Esophagus muscularis mucosa (tissue), 4 donors: ENCODE measurements at places on chromosomes 12 and 14. TPM values are rescaled to one million over a fixed set of nuclear protein-coding genes. Genes with fewer than 3 reads are reported as not detected.
A peak's percentile ranks its signal among the peaks of the same experiment; 100 is the strongest.

The TTC7B gene
- total RNA-seq, result 148 TPM

The COX8C gene
- total RNA-seq, result not detected

The PRIMA1 gene
- total RNA-seq, result 23.7 TPM

The PCED1B gene
- total RNA-seq, result 0.92 TPM

The BCL11B gene
- total RNA-seq, result 0.42 TPM

The SERPINA6 gene
- not detected for total RNA-seq

The LRFN5 gene
- total RNA-seq, result 4.6 TPM

The SERPINA10 gene
- total RNA-seq, result not detected

The CLEC12A gene
- total RNA-seq, result 0.26 TPM

DNA sequence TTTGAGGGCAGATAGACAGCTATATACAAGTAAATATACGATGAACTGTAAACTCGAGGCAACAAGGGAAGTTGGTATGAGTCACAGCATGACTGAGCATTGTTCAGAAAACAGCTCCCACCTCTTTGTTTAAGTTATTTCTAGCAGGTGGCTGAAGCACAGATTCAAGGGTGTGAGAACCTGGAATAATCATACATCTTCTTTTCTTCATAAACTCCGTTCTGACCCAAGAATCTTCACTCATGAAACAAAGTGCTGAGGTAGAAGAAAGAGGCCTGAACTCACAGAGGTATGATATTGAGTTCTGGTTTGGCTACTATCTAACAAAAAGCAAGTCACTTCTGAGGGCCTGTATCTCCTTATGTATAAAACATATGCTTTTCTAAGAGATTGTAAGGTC lies 364.1 kb upstream of the KITLG start:
- no peaks in the 10 kb centered on the region for H3K27me3 ChIP-seq
- peaks cover 23% of the 10 kb centered on the region for H3K4me1 ChIP-seq
- no peak overlapping the region for H3K4me3 ChIP-seq
- H3K27ac ChIP-seq, result no peak overlapping the region
- no peaks in the 10 kb centered on the region for H3K36me3 ChIP-seq

DNA sequence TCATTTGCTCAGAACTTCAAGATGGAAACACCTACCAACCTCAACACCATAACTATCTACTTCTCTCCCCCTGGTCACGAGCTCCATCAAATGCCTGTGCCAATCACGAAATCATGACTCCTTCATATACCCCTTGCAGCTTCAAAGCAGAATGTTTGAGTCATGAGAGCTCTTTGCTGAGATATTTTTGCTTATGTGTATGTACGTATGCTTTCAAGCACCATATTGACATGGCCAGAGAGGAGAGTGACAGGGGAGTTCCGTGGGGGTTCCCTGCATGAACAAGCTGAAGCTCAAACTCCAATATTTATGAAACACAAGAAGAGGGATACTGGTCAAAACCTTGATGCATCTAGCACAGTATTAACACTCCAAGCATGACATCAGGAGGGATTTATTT lies 374.4 kb downstream of the DPF3 start:
- DNase-seq, result no peak
- H3K4me3 ChIP-seq, result no peak overlapping the region
- H3K4me1 ChIP-seq, result peaks cover 9% of the 10 kb centered on the region
- no peaks in the 10 kb centered on the region for H3K27me3 ChIP-seq
- H3K27ac ChIP-seq, result no peak overlapping the region

- H3K4me3 ChIP-seq, result no peak overlapping the region
- no peaks in the 10 kb centered on the region for H3K4me1 ChIP-seq
- H3K27me3 ChIP-seq, result no peaks in the 10 kb centered on the region
- H3K36me3 ChIP-seq, result no peaks in the 10 kb centered on the region
Observed at GRCh38 chr14:51185180-51185579, 54.9 kb upstream of the TMX1 start.

DNA sequence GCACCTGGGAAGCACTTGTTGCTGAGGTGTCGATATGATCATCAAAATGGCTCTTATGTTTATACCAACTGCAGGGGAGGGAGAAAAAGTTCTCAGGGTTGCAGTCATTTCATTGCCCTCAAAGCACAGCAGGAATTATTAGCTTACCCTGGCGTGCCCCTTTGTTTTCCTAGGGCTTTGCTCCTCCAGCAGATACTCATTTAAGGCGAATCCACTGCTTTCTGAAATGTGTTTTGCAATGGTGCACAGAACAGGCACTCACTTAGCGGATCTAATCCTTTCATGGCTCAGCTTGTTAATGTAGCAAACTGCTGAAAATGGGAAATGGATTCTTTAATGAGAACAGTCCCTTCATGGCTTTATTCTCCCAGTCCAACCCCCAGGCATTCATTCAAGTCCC lies 76.7 kb downstream of the NKX2-1 start:
- no peaks in the 10 kb centered on the region for H3K36me3 ChIP-seq
- no peak overlapping the region for H3K27ac ChIP-seq
- no peaks in the 10 kb centered on the region for H3K27me3 ChIP-seq

DNA sequence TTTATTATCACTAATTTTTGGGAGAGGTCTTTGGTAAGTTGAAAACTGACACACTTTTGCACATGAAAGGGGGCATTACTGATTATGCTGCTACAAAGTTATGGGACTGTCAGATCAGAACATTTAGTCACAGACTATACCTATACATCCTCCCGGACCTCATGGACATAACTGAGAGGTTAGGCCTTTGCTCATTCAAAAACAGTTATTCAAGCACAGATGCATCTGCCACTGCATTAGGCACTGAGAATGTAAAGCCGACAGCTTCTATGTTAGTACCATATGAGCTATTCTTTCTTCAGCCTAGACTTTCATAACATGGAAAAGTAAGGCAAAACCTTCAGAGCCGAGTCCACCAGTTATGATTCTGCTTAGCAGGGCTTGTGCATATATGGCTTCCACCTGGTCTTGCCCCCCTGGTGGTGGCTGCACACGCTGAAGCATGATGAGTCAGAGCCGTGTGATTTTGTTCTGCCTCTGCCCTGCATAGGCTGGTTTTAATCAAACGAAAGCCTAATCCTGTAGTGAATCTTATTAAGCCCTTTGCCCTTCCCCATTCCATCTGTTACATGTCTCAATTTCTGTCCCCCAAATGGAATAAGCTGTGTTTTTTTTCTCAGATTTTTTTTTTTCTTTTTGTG lies 21.8 kb upstream of the RNU6-8 start:
- peak overlapping the region; percentile 36 for H3K27ac ChIP-seq
- H3K36me3 ChIP-seq, result no peaks in the 10 kb centered on the region
- H3K4me1 ChIP-seq, result peaks cover 7% of the 10 kb centered on the region
- H3K4me3 ChIP-seq, result no peak overlapping the region
- no peaks in the 10 kb centered on the region for H3K27me3 ChIP-seq
- DNase-seq, result no peak

GRCh38 chr14:95522556-95522955 lies 6.1 kb upstream of the SYNE3 start:
- H3K36me3 ChIP-seq, result no peaks in the 10 kb centered on the region
- H3K4me1 ChIP-seq, result peaks cover 57% of the 10 kb centered on the region
- no peak overlapping the region for H3K27ac ChIP-seq
- H3K27me3 ChIP-seq, result no peaks in the 10 kb centered on the region
- DNase-seq, result no peak

GRCh38 chr14:52583544-52583943 lies 30.9 kb downstream of the GPR137C start:
- no peaks in the 10 kb centered on the region for H3K27me3 ChIP-seq
- H3K4me1 ChIP-seq, result no peaks in the 10 kb centered on the region
- H3K4me3 ChIP-seq, result no peak overlapping the region
- no peak for DNase-seq

DNA sequence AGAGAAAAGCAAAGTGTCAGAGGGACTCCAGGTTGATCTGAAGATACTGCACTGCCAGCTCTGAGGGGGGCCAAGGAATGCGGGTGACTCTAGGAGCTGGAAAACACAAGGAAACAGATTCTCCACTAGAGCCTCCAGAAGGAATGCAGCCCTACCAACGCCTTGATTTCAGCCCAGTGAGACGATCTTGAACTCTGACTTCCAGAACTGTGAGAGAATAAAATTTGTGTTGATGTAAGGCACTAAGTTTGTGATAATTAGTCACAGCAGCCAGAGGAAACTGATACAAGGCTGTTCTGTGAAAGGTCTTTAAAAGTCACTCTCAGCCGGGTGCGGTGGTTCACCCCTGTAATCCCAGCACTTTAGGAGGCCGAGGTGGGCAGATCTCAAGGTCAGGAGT lies 34.2 kb downstream of the CKAP4 start:
- no peaks in the 10 kb centered on the region for H3K27me3 ChIP-seq
- no peak overlapping the region for H3K27ac ChIP-seq
- no peaks in the 10 kb centered on the region for H3K4me1 ChIP-seq

- no peaks in the 10 kb centered on the region for H3K4me1 ChIP-seq
- no peak for DNase-seq
- no peak overlapping the region for H3K27ac ChIP-seq
Observed at GRCh38 chr12:88854260-88854659, 274.0 kb upstream of the KITLG start.

DNA sequence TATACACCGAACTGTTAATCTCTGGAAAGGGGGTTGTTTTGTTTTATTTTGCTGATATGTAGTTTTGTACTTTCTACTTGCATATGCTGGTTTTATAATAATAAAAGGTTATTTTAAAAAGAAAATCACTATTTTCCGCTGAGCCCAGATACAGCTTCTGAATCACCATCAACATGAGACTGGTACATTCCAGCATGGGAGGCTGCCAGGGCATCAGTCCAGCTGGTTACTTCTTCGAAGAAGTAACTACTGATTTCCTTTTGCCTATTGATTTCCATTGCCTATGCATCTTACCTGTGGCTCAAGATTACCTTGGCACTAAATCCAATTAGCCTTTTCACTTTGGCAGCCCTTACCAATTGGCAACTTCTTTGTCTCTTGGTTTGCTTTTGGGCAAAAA lies 11.7 kb upstream of the OSBPL8 start:
- no peak overlapping the region for H3K27ac ChIP-seq
- H3K27me3 ChIP-seq, result no peaks in the 10 kb centered on the region
- H3K4me1 ChIP-seq, result no peaks in the 10 kb centered on the region
- no peak overlapping the region for H3K4me3 ChIP-seq
- DNase-seq, result no peak
- H3K36me3 ChIP-seq, result no peaks in the 10 kb centered on the region

GRCh38 chr12:7638760-7639555 lies 26.8 kb downstream of the APOBEC1 start:
- peak overlapping the region; percentile 42 for H3K4me3 ChIP-seq
- H3K36me3 ChIP-seq, result no peaks in the 10 kb centered on the region
- H3K27me3 ChIP-seq, result no peaks in the 10 kb centered on the region

GRCh38 chr12:108629824-108630476 lies 3.7 kb downstream of the SELPLG start:
- no peaks in the 10 kb centered on the region for H3K27me3 ChIP-seq
- no peak overlapping the region for H3K4me3 ChIP-seq
- no peaks in the 10 kb centered on the region for H3K36me3 ChIP-seq
- DNase-seq, result no peak
- peaks cover 25% of the 10 kb centered on the region for H3K4me1 ChIP-seq

DNA sequence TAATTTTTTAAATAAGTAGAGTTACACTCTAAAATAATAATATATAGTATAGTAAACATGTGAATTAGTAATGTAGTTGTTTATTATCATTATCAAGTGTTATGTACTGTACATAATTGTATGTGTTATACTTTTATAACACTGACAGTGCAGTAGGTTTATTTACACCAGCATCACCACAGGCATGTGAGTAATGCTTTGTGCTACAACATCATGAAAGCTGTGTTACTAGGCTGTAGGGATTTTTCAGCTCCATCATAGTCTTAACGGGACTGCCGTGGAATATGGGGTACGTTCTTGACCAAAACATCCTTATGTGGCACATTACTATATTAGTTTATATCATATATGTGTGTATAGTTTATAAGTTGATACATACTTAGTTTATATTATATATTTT lies 8.6 kb downstream of the FNTB start:
- no peaks in the 10 kb centered on the region for H3K36me3 ChIP-seq
- H3K4me3 ChIP-seq, result no peak overlapping the region
- H3K27me3 ChIP-seq, result no peaks in the 10 kb centered on the region
- DNase-seq, result no peak
- peaks cover 14% of the 10 kb centered on the region for H3K4me1 ChIP-seq

DNA sequence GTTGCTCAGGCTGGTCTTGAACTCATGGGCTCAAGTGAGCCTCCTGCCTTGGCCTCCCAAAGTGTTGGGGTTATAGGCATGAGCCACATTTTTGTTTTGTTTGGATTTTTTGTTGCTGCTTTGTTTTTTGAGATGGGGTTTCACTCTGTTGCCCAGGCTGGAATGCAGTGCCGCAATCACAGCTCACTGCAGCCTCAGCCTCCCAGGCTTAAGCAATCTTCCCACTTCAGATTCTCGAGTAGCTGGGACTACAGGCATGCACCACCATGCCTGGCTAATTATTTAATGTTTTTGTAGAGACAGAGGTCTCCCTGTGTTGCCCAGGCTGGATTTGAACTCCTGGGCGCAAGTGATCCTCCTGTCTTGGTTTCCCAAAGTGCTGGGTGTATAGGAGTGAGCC lies 5.7 kb upstream of the PLEK2 start:
- DNase-seq, result no peak
- no peaks in the 10 kb centered on the region for H3K27me3 ChIP-seq
- H3K4me3 ChIP-seq, result no peak overlapping the region

DNA sequence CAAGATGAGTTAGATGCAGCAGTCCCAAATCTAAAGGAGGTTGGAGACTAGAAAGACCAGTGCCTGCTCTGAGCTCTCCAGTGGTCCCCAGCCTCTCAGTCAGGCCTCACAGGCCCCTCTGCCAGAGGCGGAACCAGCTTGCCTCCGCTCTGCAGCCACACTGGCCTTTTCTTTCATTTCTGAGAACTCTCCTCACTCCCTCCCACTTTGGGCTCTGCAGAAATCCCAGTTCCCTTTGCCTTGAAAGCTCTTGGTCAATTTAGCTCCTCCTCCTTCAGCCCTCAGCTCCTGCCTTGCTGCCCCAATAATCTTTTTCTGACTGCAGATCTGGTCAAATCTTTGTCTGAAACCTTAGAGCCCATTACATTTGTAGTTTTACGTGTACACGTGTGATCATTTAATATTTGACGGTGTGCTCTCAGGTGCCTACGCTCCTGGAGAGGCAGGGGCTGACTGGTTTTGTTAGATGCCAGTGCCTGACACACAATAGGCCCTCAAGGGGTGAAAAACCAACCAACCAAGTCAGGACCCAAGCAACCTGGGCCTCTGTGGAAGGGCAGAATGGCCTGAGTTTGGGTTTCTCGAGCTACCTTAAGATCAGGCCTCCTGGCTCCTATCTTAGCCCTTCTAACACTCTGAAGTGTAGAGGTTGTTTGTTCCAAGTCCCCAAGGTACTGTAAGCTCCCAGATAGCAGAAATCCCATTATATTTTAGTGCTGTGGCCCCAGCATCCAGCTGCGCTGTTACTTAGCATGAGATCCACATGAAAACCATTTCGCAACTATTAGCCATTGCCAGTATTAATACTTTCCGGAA lies 1.1 kb upstream of the NUDT4 start:
- H3K27me3 ChIP-seq, result no peaks in the 10 kb centered on the region
- no peaks in the 10 kb centered on the region for H3K36me3 ChIP-seq
- peak overlapping the region; percentile 81 for H3K4me3 ChIP-seq
- H3K27ac ChIP-seq, result peak overlapping the region; percentile 99
- H3K4me1 ChIP-seq, result peaks cover 13% of the 10 kb centered on the region
